ENCODE measurements at places on chromosomes 16 and 17. TPM values are rescaled to one million over a fixed set of nuclear protein-coding genes. Genes with fewer than 3 reads are reported as not detected.

WNT3 gene
- total RNA-seq, result 2.1 TPM

- DNase-seq, result no peak
These were observed 9.9 kb upstream of the KDM8 start for GRCh38 chr16:27193300-27193990.

GRCh38 chr17:17144916-17145665 is 61.0 kb downstream of the PLD6 start:
- no peak for DNase-seq

HOXB1 gene
- total RNA-seq, result not detected

- DNase-seq, result no peak
These were observed 3.5 kb downstream of the CANT1 start for GRCh38 chr17:79006046-79006445.

DNA sequence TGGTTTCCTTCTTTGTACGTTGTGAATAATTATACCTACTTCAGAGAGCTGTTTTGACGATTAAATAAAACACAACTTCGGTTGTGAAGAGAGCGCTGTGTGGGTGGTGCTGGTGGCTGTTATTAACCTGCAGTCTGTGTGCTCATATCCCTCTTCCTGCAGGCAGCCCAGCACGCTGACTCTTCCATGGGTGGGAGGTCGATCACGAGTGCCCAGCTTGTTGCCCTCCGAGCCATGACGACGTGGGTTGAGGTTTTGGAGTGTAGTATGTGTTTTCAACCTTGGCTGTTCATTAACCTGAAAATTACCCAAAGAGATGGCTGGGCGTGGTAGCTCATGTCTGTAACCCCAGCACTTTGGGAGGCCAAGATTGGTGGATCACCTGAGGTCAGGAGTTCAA is 11.3 kb upstream of the GCSH start:
- no peak for DNase-seq

- no peak for DNase-seq
These were observed 44.9 kb downstream of the VAC14 start for GRCh38 chr16:70756071-70756470.

TMEM100 gene
- 24.3 TPM for total RNA-seq

DNA sequence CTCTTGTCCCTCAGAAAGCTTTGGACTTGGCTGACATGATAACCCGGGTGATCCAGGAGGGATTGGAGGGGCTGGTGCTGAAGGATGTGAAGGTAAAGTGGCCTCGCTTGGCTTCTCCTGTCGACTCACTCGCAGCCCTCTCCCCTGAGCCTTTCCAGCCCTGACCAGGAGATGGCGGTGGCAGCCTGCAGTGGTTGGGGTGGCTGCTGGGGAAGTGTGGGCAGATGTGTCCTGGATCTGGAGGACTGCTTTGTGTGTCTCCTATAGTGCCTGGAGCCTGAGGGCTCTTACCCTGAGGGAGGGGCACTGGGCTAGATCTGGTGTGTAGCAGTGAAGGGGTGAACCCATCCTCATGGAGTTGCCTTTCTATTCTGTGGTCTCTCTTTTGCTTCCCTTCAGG is 17.9 kb downstream of the LIG3 start:
- DNase-seq, result peak; percentile 61

CX3CL1 gene
- 13.7 TPM for total RNA-seq

DNA sequence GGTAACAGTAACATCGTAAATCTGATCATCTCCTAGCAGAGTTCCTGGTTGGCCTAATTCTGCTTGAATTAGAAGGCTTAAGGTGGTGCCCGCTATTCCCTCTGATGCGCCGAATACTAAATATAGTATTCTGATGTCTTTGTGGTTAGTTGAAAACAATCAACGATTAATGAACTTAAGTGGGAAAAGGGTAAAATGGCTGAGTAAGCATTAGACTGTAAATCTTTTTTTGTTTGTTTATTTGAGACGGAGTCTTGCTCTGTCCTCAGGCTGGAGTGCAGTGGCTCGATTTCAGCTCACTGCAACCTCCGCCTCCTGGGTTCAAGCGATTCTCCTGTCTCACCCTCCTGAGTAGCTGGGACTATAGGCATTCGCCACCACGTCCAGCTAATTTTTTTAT is 13.4 kb downstream of the OR2C1 start:
- DNase-seq, result no peak

CFAP119 gene
- total RNA-seq, result 0.52 TPM

DNA sequence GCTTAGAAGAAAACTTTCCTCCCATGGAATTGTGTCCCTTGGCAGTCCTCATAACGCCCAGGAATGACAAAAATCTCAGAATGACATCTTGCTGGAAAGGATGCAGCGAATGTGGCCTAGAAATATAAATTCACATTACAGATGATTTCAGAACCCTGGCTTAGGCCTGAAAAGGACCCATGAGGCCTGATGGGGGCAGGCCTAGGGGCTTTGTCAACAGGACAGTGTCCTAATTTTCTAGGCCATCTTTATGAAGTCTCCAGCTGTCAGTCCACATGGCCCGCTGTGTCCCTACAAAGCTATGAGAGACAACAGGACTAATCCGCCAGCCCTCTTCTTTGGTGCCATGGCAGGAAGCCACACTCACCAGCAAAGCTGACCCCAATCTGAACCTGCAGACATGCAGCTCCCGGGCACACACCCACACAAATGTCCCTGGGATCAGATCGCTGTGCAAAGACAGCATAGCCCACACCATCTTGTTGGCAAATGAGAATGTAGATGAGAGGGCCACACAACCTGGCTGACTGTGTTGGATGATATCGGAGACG is 40.4 kb upstream of the DNAH17 start:
- DNase-seq, result no peak

GRCh38 chr17:42917236-42917603 is 16.6 kb downstream of the G6PC1 start:
- no peak for DNase-seq

ENPP7 gene
- not detected for total RNA-seq

KRT27 gene
- not detected for total RNA-seq

MYL4 gene
- total RNA-seq, result 5,418 TPM

- DNase-seq, result no peak
These were observed 98.6 kb upstream of the RPL38 start for GRCh38 chr17:74104921-74105320.

DNA sequence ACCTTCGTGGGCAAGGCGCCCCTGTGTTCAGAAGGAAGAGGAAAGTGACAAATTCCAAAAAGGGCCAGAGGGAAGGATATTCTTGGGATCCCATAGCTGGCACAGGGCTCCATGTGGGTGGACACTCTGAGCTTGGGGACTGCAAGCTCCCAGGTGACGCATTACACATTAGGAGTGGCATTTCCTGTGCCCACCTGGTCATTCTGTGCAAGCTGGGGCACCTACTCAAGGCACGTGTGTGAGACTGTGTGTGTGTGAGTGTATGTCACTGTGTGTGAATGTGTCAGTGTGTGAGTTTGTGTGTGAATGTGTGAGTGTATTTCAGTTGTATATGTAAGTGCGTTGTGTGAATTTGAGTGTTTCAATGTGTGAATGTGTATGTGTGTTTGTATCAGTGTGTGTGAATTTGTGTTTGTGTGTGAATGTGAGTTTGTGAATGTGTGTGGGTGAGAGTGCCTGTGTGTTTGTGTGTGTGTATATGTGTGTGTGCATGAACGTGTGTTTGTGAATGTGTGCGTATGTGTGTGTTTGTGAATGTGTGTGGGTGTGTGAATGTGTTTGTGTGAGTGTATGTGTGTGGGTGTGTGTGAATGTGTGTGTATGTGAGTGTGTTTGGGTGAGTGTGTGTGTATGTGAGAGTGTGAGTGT is 1.6 kb upstream of the CD300A start:
- no peak for DNase-seq

- DNase-seq, result no peak
These were observed 130.7 kb upstream of the NLRP1 start for GRCh38 chr17:5714993-5715392.

SLC35G6 gene
- total RNA-seq, result not detected

DOC2B gene
- total RNA-seq, result 6.8 TPM

DNA sequence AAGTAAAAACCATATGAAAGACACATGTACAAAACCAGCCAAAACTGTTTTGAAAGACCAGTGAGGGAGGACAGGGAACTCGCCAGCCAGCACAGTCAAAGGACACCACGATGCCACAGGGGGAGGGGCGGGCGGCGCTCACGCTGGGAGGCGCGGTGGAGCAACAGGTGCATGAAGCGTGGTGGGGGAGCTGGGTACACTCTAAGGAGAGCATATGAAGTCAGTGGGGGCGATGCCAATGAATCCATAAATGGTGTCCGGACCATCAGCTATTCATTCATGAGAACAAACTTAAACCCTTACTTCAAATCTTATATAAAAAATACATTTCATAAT is 101.0 kb upstream of the DNAH17 start:
- DNase-seq, result no peak

MLLT6 gene
- 76.1 TPM for total RNA-seq

TLCD2 gene
- 3.7 TPM for total RNA-seq

- no peak for DNase-seq
These were observed 1469.5 kb upstream of the GOT2 start for GRCh38 chr16:60203525-60204124.

- DNase-seq, result no peak
These were observed 56.9 kb upstream of the LGALS9 start for GRCh38 chr17:27573971-27574525.

LRRC36 gene
- not detected for total RNA-seq

- no peak for DNase-seq
These were observed 69.5 kb downstream of the CMIP start for GRCh38 chr16:81514041-81514559.

LITAFD gene
- not detected for total RNA-seq

KRT39 gene
- total RNA-seq, result not detected

DNA sequence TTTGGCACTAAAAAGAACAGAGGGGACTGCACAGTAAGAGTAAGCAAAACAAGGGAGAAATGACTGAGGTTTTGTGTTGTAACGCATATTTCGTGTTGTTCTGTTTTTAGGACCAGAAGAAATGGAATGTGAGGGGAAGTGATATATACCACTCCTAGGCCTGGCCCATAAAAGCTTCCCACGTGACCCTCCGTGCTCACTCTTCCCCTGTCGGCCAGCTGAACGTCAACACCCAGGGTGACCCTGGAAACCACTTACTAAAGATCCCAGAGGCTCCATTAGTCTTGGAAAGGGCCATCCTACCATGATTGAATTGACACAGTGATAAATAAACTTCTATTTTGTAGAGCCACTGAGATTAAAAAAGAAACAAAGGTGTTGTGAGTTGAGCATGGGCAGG is 79.8 kb downstream of the HELZ start:
- peak; percentile 42 for DNase-seq

DNA sequence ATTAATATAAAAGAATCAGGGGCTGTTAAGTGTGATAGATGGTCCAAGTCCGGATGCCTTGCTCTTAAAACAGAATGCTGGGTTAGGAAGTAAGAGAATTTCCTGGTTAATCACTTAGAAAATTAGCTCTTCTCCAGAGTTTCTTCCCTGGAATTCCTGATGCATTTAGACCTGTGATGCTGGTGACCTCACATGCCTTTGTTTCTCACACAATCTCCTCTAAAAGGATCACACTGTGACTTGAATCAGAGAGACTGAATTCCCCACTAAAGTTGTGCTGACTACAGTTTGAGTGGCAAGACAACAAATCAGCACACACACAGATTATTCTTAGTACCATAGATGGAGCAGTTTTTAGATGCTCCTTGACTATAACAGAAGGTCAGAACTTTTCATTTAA is 4.4 kb upstream of the RNF43 start:
- DNase-seq, result no peak

GP1BA gene
- total RNA-seq, result 0.15 TPM

CCL8 gene
- total RNA-seq, result 1.9 TPM

DNA sequence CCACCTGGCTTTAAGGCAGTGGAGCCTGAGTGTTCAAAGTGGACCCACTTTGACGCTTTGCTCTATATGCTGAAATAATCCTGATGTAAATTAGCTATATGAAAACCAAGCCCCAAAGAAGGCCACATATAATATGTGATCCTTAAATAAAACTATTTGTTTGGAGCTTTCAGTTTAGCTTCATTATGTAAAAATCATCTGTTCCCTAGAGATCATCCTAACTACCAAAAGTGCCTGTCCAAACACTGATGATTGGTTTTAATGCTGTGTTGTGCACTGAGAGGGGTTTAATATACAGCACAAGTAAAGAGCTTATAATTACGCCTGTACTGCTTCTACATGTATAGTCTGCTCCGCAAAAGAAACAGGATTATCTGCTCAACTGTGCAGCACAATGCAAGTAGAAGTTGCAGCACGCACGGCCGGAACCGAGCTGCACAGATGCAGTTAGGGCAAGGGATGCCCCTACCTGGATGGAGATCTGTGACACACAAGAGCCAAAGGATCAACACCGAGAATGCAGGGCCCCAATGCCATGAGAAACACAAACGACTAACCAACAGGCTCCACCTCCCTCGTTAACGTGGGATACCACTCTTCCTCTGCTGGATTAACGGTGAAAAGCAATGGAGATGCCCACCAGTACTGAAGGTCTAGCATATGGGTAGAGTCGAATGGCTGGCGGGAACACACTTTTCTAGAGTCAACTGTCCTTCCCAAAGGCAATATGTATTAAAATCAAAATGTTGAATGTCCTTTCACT is 20.5 kb downstream of the USP7 start:
- DNase-seq, result no peak

RASD1 gene
- total RNA-seq, result 55.1 TPM

ELMO3 gene
- total RNA-seq, result 1.0 TPM

- DNase-seq, result no peak
These were observed 117.6 kb upstream of the ZNF750 start for GRCh38 chr17:82957469-82957795.

G6PC1 gene
- not detected for total RNA-seq

Measured in left cardiac atrium (tissue), 4 donors.